ENCODE measurements at places on chromosomes 13 and 19. TPM values are rescaled to one million over a fixed set of nuclear protein-coding genes. Genes with fewer than 3 reads are reported as not detected.

The OR7D2 gene
- total RNA-seq, result under 0.01 TPM

The LSM4 gene
- 129 TPM for total RNA-seq

The LRP3 gene
- 20.8 TPM for total RNA-seq

The CCDC8 gene
- 73.9 TPM for total RNA-seq

The TARM1 gene
- total RNA-seq, result not detected

The ATP1A3 gene
- 0.18 TPM for total RNA-seq

The SHC2 gene
- total RNA-seq, result 13.9 TPM

The ZNF90 gene
- 2.5 TPM for total RNA-seq

DNA sequence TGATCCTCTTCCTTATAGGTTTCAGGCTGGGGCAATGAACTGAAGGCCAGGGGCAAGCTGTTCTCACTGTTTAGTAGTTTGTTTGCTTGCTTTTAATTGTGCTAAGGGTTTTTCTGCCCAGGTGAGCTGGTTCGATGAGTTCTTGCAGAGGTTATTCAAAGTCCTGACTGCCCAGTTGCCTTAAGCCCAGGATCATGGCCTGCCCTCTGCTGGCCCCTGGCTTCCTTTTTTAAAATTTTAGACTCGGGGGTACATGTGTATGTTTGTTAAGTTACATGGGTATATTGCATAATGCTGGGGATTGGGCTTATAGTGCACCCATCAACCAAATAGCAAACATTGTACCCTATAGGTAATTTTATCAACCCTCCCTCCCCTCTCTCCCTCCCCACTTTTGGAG is 65.7 kb downstream of the ZNF536 start:
- no peak for DNase-seq

DNA sequence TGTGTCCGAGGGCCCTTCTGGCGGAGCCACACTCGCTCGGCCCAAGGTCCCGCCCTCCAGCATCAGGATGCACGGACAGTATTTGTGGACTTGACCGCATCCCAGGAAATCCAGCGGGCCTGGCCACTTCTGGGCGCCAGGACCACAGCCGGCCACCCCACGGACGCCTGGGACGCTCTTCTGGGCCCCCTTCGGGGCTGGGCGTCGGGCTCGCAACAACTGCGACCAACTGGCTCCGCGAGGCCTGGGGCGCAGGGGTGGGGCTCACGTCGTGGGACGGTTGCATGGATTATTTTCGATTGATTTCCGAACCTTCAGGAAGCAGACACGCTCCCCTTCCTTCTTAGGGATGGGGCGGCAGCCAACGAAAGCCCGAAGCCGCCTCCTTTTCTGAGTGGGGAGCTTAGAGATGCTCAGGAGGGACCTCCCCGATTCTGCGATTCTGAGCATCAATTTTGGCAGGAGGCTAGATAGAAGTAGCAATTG is 521 bp upstream of the NUP58 start:
- no peak for DNase-seq

DNA sequence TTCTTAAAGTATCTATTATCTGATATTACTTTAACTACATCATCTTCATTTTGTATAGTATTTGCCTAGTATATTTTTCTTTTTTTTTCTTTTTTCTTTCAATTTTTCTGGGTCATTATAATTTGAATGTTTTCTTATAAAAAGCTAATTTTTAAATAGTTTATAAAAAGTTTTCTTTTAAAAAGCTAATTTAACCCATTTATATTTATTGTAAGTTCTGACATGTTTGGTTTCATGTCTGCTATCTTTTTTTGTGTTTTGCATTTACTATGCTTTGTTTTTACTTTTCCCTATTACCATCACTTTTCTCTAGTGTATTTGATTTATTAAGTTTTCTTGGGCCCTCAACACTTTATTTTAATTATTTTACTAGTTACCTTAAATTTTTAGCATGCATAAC is 22.6 kb upstream of the RCBTB2 start:
- DNase-seq, result no peak

DNA sequence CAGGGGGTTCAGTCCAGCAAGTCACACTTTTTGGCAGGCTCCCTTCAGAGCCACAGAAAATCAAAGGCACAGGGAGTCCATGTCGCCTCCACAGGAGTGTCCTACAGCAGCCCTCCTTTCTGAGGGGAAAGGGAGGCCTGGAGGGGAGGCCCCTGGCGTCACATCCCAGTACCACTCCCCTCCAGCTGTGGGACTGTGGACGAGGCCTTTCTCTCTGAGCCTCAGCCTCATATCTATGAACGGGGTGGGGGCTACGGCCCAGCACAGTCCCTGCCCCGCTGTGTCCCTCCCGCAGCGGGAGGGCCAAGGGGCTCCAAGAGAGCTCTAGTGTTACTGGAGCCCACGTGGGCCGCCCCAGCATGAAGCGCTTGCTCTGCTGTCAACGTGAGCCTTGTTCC is 23.8 kb downstream of the PEPD start:
- no peak for DNase-seq

DNA sequence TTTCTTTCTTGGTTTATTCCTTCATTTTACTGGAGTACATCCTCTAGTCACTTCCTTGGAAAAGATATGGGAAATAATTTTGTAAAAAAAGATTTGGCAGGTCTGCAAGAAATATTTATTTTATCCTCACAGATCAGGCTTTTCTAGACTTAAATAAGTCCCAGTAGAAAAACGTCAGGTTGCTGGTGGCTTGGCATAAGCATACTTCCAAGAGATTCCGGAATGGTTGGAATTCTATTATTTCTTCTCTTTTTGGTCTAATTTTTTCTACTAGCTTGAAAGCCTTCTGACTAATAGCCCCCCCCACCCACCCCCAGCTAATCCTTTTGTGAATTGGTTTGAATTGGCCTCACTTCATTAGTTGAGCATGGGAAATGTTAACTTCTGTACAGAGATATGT is 147.6 kb downstream of the ZIC5 start:
- DNase-seq, result no peak

DNA sequence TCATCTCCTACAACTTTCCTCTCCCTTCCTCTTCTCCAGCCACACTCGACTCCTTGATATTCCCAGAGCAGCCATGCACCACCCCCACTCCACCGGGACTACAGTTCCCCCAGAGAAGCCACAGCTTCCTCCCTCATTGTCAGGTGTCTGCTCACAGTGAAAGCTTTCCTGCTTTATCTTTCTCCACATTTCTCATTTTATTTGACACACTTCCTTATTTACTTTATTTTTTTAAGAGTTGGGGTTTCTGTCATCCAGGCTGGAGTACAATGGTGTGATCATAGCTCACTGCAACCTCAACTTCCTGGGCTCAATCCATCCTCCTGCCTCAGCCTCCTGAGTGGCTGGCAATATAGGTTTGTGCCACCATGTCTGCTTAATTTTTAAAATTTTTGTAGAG is 464.6 kb downstream of the MYO16 start:
- no peak for DNase-seq

- peak; percentile 89 for DNase-seq
Observed at GRCh38 chr13:36275190-36276002, 22.2 kb downstream of the CCDC169 start.

GRCh38 chr19:35903550-35904179 is 1.3 kb downstream of the HCST start:
- DNase-seq, result peak; percentile 80

DNA sequence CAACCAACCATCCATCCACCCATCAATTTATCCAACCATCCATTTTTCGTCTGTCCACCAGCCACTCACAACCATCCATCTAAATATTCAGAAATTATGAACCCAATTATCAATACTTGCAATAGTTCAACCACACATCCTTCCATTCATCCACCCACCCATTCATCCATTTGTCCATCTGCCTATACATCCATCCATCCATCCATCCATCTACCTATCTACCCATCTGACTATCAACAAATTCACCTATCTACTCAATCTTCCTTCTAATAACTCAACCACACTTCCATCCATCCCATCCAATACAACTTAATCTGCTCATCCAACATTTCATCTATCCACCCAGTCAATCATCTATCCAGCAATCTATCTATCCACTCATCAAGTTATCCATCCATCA is 46.3 kb downstream of the UNC13A start:
- no peak for DNase-seq

DNA sequence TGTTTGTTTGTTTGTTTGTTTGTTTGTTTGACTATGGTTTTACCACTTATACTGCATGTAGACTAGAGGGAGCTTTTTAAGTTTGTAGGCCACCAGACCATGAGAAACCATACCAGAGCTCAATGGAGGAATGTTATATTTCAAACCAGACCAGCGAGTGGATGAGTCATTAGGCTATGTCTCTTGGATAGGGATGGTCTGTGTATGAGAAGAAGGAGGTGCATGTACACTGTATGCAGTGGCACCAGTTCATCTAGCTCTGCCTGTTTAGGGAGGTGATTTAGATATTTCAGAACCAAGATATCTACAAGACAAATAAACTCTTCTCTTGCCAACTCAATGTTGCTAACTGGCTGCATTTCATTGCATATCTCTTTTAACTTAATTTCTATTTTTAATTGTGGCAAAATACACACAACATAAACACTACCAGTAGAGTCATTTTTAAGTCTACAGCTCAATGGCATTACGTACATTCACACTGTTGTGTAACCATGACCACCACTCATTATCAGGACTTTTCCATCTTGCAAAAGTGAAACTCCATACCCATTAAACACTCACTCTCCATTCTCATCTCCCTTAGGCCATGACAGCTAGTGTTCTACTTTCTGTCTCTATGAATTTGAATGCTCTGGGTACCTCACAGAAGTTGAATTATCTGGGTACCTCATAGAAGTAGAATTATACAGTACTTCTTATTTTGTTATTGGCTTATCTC is 29.2 kb downstream of the SYDE1 start:
- DNase-seq, result no peak

DNA sequence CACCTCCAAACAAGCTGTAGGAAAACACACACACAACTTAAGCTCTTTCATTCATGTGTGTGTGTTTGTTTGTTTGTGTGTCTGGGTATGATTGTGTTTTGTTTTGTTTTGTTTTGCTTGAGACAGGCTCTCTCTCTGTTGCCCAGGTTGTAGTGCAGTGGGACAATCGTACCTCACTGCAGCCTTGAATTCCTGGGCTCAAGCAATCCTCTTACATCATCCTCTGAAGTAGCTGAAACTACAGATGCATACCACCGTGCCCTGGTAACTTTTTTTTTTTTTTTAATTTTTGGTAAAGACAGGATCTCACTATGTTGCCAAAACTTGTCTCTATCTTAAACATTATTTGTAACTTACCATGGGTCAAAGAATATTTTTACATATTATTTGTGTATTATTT is 431.7 kb downstream of the SLITRK1 start:
- no peak for DNase-seq

DNA sequence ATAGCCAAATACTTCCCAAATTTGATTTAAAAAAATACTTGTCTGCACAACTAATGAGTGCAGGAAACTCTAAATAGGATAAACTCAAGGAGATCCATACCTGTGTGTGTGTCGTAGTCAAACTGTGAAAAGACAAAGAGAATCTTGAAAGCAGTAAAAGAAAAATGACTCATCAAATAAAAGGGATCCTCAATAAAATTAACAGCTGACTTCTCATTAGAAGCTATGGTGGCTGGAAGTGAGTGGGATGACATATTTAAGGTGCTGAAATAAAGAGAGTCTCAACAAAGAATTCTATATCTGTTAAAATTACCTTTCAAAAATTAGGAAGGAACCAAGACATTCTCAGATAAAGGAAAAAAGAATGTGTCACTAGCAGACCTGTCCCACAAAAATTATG is 13.7 kb downstream of the RNASEH2B start:
- DNase-seq, result no peak

DNA sequence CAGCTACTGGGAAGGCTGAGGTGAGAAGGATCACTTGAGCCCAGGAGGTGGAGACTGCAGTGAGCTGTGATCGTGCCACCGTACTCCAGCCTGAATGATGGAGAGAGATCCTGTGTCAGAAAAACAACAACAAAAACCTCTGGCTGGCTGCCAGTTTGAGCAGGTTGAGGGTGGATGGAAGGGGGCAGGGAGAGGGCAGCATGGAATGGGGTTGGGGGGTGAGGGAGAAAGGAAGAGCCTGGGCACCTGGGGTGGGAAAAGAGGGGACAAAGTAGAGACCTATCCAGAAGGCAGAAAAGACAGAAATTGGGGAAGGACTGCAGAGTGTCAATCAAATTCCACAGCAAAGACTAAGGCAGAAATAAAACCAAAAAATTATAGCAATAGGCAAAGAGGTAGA is 4.7 kb downstream of the SLC1A5 start:
- DNase-seq, result no peak

DNA sequence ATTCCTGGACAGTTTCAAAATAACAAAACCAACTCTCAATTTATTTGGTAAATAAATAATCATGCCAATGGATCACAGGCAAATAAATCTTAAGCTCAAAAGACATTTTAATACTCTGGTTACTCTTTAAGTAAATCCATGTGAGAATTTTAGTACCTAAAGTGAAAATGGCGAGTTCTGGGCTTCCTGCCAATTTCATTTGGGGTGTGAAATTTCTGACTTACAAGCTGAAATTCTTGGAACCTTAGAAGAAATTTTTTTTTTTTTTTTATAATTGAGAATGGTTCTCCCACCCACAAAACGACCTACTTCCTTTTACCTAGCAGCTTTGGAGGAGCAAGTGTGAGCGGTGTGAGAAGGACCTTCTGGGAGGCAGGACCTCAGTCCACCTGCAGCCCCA is 354.5 kb upstream of the NBEA start:
- peak; percentile 58 for DNase-seq

- peak; percentile 81 for DNase-seq
Observed at GRCh38 chr19:752652-753517, 2.0 kb downstream of the MISP start.

DNA sequence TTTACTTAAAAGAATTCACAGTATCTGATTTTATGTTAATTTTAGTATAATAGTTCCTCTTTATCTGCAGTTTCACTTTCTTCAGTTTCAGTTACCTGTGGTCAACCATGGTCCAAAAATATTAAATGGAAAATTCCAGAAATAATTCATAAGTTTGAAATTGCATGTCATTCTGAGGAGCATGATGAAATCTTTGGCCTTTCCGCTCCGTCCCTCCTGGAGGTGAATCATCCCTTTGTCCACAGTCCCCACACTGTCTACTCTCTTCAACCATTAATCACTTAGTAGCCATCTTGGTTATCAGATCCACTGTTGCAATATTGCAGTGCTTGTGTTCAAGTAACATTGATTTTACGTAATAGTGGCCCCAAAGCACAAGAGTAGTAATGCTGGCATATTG is 26.9 kb downstream of the SLITRK6 start:
- no peak for DNase-seq

- DNase-seq, result no peak
Observed at GRCh38 chr19:50290011-50290410, 39.2 kb downstream of the KCNC3 start.

- no peak for DNase-seq
Observed at GRCh38 chr13:30744681-30745077, 9.3 kb downstream of the ALOX5AP start.
